ENCODE measurements at places on chromosomes 5 and 9.

DNA sequence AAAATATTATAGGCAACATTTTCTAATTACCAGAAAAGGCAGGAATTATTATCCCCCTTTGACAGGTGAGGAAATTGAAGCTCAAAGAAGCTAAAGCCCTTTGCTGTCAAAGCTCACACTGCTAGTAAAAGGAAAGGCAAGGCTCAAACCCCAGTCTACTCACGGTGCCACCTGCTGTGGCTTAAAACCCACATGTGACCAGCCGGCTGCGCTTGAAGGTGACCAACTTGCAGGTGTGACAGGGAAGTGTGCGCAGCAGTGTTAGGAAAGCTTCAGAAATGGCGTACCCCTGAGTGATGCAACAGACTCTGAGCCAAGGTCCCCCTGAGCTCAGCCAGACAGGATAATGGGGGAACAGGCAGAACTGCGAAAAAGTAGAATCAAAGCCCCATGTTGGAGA lies 45.2 kb downstream of the PAX5 start:
- DNase-seq, result no peak

DNA sequence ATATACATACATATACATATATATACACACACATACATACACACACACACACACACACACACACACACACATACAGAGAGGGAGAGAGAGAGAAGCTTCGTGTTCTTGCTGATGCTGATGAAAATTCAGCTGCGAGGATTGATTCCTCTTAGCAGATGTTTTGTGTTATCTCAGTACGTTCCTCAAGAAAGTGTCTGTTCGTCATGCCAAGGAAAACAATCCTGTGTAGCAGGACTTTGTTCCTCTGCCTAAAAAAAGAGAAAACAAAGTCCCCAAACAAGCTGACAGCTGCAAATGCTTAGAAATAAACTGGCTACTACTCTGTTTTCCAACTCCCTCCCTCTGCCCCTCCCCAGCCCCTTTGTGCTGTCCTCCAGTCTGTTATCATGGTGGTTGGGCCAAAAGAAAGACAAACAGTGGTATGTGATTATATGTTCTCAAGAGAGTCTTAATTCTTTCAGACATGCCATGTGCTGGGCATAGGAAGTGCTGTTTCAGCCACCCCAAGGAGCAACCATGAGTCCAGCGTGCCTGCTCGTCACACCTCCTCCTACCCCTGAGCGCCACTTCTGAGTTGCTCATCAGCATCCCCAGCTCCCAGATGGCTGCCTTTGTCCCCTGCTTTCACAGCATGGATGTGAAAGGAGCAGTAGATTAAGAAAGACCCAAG lies 71.5 kb upstream of the EQTN start:
- DNase-seq, result no peak

DNA sequence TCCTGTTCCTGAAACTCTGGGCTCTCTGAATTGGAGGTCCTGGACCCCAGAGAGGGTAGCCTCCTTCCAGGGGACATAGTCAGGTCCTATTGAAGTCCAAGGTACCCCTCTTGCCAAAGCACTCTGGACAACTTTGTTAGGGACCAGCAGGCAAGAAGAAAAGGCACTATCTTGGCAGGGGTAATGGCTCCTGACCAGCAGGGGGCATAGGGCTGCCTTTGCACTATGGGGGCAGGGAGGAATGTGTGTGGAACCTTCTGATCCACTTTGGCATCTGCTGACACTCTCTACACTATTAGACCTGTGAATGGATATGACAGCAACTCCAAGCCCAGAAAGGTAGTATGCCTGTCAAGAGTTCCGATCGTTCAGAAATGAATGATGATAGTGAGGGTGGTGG lies 179.0 kb upstream of the CD180 start:
- DNase-seq, result no peak

GRCh38 chr5:38468202-38468673 lies 88.2 kb downstream of the LIFR start:
- no peak for DNase-seq

- no peak for DNase-seq
Observed at GRCh38 chr5:113524927-113525326, 11.4 kb downstream of the YTHDC2 start.

DNA sequence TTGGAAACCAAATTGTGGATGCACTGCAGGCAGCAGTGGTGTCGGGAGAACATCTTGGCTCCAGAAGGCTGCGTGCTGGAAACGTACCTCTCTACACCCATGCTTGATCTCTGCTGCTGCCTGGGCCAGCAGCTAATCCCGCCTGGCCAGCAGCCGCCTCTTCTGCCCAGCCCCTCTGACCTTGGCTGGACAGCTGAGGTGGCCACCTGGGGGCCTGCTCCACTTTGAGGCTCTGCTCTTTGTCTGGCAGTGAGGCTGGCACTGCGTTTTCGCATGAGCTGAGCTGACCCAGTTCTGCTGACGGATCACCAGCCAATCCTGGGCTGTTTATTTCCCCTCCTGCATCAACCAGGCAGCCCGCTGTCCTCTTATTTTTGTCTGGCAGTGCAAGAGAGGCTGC lies 154.9 kb downstream of the TENT4A start:
- no peak for DNase-seq

- no peak for DNase-seq
Observed at GRCh38 chr9:33780276-33780675, 15.1 kb upstream of the PRSS3 start.

DNA sequence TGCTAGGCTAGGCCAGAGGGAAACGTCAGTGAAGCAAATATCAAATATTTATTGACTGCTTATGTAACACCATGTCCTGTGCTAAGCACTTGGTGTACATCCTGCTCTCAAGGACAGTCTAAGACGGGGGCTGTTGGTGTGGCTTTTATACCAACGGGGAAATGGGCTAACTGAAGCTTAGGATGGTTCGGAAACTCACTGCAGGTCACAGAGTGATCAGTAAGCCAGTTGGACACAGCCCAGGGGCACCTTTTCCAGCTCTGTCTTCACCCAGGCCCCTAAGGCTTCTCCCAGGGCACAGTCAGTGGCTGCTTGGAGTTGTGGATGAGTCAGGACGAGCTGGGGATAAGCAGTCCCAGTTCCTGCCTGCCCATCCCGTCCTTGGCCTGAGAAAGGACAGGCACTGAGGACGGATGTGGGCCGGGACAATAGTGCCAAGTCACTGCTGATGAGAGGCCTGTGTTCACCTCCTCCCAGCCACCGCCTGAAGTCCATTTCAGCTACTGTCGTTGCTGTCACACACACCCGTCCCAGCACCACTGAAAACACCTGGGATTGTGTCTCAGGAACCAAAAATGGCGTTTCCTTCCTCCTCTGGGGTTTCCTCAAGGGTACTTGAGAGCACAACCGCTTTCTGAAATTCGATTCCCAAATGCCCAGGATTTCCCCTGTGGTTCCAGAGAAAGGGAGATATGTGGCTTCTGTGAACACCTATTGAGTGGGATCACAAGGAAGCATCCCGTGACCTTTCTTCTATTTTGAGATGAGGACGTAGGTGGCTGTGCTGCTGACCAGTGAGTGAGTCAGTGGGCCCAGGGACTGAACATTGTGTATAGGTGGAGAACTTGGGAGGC lies 17.5 kb upstream of the SPRY4 start:
- no peak for DNase-seq

Data from stimulated activated CD8-positive, alpha-beta memory T cell treated with anti-CD3 and anti-CD28 coated beads, Interleukin-7, amount 100 ng/mL, for 24 hours (primary cell).